Amniotic epithelial cell (primary cell): ENCODE measurements at places on chromosomes 7 and 10.

GRCh38 chr7:120735791-120736190 lies 122.2 kb downstream of the TSPAN12 start:
- peak; percentile 80 for DNase-seq

DNA sequence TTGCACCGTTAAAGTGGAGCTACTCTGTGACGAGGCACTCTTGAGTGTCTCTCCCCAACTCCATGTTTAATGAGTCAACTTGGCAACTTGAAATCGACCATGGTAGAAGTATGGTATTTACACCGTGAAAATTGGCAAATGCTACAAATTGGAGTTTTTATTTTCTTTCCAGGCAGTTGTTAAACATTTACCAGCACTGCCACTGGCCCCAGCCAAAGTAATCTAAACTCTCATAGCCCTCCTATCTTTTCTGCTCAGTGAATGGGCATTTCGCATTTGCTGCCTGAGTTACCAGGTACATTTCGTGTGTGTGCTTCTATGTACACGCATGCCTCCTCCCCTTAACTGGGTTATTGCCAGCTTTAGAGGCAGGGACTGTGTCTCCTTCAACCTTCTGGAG lies 83.3 kb downstream of the NHLRC2 start:
- no peak for DNase-seq

DNA sequence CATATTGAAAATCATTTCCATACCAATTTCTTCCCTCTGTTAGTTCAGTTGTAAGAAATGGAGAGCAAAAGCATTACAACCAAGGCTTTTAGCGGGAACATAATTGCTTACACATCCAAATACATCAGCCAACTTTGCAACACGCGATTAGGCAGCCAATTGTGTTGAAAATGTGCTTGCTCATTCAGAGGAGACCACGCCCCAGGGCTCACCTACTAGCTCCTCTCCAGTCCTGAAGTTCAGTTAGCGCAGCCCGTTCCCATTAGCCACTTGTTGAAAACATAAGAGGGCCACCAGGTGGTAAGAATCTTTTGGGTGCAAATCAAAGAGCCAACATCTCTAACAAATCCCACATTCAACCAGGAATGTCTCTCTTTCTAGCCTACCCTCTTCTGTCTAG lies 213.2 kb upstream of the MDFIC start:
- DNase-seq, result no peak

DNA sequence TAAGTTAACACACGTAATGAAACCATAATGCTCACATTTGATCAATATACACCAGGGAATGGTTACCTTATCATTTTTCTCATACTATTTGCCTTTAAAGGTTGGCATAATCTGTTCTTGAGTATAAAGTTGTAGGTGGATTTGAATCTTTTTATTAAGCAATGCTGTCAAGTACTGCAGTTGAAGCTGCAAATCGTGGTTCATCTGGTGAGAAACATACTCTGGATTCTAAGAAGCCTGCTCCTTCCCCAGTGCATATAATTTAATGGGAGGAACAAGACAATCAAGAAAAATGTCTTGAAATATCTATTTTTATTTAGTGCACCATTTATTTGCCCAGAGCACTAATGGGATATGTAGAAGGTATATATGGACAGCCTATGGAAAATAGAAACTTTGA lies 68.7 kb upstream of the DLX6 start:
- DNase-seq, result no peak

DNA sequence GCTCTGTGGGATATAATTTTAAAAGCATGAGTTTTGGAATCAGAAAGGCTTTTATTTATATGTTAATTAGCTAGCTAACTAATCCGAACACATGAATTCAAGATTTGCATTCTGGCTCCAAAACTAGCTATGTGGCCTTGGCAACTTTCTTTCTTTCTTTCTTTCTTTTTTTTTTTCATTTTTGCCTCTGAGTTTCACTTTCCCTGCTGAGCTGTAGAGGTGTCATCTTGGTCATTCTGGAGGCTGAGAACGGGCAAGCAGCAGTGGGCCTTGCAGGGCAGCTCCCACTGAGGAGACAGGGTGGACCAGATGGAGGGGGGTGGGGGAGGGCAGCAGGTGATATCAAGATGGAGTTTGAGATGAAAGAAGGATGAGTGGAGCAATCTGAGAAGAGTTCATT lies 24.8 kb upstream of the SFMBT2 start:
- no peak for DNase-seq

DNA sequence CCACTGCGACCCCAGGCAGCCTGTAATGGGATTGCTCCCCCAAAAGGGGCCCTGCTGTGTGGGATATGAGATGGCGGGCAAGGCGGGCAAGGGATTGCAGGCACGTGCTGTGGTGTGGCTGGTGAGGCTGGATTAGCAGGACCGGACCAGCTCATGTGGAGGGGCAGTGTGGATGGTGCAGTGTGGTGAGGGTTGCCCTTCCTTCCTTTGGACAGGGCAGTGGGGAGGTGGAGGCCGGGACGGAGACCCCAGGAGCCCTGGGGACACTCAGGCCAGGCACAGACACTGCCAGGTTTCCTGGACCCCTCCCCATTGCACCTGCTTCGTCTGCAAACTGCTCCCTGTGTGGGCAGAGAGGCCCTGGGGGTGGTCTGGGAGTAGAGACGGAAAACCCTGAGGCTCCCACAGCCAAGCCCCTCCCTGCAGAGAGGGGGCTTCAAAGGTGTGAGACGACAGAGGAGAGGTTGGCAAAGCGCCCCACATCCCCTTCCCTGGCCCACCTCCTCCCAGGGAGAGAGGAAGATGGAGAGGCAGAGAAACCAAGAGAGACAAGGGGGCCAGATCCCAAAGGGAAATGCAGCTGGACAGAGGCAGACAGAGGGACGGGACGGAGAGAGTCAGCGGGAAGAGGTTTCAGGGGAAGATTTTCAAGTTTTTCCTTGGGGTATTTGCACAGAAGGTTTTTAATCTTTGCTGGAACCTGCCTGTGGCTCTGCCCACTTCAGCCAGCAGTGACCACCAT lies 89.2 kb downstream of the MICALL2 start:
- DNase-seq, result no peak

DNA sequence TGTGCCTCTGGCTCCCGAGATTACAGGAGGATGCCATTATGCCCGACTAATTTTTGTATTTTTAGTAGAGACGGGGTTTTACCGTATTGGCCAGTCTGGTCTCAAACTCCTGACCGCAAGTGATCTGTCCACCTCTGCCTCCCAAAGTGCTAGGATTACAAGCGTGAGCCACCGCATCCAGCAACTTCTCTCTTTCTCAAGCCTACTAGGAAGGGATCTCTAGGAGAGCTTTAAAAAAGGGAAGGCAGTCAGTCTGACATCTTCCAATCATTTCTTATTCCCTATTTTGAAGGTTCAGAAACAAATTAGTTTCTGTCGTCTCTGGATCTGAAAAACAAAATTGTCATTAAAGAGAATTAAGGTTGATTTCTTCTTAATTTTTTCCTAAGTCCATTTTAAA lies 2.5 kb upstream of the TMEM26 start:
- DNase-seq, result no peak

- DNase-seq, result no peak
Measured at GRCh38 chr7:1638215-1638661, 31.8 kb upstream of the ELFN1 start.

- DNase-seq, result no peak
Measured at GRCh38 chr10:12504628-12505027, 155.3 kb downstream of the CAMK1D start.

- no peak for DNase-seq
Measured at GRCh38 chr10:62373639-62373994, 552 bp upstream of the ZNF365 start.

DNA sequence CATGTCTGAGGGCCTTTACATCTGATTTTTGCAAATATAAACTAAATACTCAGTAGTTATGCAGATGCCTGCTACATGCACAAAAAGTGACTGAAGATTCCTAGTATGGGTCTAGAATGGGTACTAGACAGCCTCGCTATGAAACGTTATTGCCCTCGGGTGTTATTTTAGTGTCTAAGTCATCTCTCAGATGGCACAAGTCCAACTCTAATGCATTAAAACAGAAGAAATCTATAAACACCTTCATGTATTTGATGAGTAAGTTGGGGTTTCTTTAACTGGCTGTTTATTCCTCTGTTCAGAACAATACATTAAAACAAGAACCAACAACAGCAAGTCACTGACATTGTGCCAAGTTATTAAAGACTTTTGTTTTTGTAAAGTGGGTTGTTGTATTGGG lies 41.6 kb downstream of the TEX36 start:
- DNase-seq, result no peak

DNA sequence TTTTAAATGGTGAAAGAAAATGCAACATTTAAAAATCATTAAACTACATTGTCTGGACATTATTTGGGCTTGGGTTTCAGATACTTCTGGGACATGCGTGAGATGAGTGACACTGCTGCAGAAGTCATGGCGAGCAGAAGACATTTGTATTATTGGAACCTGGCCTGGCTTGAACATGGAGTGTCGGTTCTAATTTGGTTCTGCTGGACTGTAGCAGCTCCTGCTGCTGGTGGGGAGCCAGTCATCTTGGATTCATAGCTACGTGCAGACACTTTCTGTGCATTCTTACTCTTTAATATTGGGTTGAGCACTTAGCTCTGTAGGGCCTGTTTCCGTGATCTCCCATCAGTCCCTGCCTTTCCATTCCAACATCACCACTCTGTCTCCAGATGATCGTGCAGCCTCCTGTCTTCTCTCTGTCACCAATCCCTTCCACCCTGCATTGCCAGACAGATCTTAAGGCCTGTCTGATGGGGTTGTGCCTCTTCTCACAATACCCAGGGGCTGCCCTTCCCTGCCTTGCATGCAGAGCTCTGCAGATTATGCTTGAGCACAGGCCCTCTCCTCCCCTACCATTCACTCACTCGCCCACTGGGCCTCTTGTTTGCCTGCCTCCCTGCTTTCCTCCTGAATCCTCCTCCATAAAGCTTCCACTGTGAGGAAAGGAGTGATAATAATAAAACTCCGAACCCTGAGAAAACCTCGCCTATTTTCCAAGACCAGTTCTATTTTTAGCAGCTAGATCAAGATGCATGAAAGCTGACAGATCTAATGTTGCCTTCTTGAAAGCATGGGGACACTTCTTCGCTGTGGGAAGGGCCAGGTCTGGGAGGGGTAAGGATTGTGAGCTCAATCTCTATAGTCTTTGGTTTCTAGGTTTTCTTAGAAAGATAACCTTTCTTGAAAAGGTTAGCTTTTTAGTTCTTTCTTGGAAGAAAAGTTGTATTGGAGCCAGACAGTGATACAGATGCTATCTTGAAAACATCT lies 32.9 kb downstream of the CELF2 start:
- no peak for DNase-seq

DNA sequence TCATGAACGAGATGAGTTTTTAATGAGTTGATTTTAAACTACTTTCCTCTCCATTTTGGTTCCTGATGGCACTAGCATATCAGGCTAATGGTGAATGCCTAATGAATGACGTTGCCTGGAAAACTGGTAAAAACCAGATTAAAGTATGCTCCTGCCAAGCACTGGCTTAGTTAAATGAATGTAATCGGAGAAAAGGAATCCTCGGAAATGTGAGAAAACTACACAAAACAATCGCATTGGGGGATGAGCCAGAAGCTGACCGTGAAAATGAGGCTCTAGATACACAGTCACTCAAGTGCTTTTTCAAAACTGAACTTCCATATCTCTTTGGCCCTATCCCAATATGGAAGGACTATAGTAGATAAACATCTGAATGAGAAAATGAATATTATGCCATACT lies 153.8 kb upstream of the COL1A2 start:
- no peak for DNase-seq

GRCh38 chr7:29606287-29606721 lies 42.7 kb downstream of the PRR15 start:
- peak; percentile 85 for DNase-seq

GRCh38 chr7:23490357-23491135 lies 20.3 kb upstream of the IGF2BP3 start:
- DNase-seq, result peak; percentile 29

DNA sequence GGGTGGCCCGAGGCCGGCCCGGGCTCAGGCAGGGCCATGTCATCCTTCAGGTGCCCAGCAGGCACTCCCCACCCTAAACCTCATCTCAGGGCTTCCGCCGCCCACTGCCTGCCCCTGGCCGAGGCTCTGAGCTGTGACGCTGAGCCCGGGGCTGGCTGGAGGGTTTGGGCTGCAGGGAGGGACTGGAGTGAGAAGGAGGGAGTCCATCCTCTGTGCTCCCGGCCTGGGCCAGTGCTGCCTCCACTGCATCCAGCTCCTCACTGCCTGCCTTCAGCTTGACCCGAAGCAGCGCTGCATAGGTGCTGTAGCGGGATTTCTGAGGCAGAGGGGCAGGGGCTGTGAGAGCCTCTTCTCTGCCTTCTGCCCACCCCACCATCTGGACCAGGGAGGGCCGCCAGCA lies 7.6 kb downstream of the NFKB2 start:
- no peak for DNase-seq

GRCh38 chr10:88473989-88474883 lies 108.9 kb downstream of the RNLS start:
- DNase-seq, result no peak

DNA sequence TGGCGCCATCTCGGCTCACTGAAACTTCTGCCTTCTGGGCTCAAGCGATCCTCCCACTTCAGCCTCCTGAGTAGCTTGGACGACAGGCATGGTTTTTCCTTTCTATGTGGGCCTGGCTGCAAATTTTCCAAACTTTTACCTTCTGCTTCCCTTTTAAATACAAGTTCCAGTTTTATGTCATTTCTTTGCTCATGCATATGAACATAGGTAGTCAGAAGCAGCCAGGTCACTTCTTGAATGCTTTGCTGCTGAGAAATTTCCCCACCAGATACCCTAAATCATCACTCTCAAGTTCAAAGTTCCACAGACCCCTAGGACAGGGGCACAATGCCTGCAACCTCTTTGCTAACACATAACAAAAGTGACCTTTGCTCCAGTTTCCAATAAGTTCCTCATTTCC lies 21.6 kb upstream of the RPEL1 start:
- DNase-seq, result no peak

- DNase-seq, result no peak
Measured at GRCh38 chr10:65306201-65306600, 1619.6 kb upstream of the LRRTM3 start.

GRCh38 chr7:18607025-18607424 lies 111.5 kb downstream of the HDAC9 start:
- DNase-seq, result no peak

DNA sequence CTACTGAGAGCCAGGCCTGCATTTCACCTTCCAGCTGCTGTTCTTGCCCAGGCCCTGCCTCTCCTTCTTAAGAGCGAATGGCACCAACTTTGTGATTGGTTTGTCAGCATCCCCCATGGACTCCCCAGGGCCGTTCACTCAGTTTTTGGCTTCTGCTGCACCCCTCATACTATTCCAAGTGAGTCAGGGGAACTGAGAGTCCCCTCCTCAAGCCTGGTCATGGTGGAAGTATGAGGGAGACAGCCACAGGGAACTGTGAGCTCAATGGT lies 62.4 kb upstream of the ANTXRL start:
- DNase-seq, result no peak

- peak; percentile 22 for DNase-seq
Measured at GRCh38 chr10:97224483-97225435, 39.0 kb upstream of the SLIT1 start.

- no peak for DNase-seq
Measured at GRCh38 chr10:114683162-114683561, 25.1 kb upstream of the ABLIM1 start.

DNA sequence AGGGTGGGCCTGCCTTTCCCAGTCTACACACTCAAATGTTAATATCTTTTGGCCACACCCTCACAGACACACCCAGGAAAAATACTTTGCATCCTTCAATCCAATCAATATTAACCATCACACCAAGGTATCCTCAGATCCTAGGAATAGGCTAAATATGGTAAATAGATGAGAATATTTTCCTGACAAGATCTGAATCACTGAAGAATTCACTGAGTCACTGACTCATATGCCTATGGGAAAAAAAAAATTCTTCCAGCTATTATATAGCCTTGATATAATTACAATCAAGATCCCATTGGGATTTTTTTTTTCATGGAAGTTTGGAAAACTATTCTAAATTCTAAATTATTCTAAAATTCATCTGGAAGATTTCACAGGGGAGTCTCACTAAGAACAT lies 65.8 kb downstream of the INHBA start:
- no peak for DNase-seq
